Astrocyte (in vitro differentiated cells and primary cell): ENCODE measurements at places on chromosomes 7 and 10.

- no peak for DNase-seq
These were observed 286.6 kb upstream of the NRP1 start for GRCh38 chr10:33621101-33621500.

DNA sequence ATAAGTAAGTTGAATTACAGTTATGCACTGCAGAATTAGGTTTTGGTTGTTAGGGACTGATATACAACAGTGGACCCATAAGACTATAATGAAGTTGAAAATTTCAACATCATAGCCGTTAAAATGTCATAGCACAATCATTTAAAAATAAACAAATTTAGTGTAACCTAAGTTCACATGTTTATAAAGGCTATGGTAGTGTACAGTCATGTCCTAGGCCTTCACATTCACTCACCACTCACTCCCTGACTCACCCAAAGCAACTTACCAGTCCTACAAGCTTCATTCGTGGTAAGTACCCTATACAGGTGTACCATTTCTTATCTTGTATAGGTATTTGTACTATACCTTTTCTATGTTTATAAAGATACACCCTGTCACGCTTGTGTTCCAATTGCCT, 113.7 kb downstream of the RAB11FIP2 start:
- DNase-seq, result no peak

GRCh38 chr7:26167303-26167934, 15.4 kb downstream of the NFE2L3 start:
- DNase-seq, result no peak

DNA sequence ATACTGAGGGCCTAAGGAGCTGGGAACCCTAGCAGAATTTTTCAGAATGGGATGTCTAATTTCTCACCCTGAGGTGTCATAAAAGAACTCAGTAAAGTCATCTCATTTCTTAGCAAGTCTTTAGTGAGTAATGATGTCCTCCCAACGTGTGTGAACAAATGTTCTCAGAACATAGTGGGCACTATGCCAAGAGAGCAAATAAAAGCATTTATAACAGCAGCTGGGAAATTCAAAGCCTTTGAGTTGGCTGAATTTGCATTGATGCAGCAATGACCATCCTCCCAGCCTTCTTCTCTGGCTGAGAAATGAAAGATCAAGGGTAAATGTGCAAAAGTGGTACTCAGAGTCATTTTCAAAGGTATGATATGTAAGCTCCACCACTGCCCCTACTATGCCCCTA, 109.4 kb downstream of the FAM107B start:
- no peak for DNase-seq

DNA sequence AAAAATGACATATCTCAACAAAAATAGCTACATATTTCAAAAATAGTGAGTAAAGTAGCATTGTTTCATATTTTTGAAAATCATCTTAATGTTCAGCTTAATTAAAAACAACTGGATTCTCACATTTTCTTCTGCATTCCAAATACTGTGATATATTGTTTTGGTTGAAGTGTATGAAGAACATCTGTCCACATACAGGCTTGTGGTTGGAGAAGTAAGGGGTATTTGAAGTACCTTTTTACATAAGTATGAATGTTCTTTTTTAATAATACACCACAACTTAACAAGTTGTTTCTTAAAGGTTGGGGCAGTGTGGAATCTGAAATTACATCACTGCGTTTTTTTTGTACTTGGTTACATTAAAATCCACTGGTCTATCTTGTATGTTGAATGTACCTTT, 442.5 kb downstream of the KIF20B start:
- no peak for DNase-seq

GRCh38 chr7:80231707-80232106, 97.1 kb downstream of the GNAI1 start:
- peak; percentile 31 for DNase-seq

GRCh38 chr7:18494821-18495408, 634 bp upstream of the HDAC9 start:
- DNase-seq, result peak; percentile 78

- DNase-seq, result no peak
These were observed 905.5 kb downstream of the CNTNAP2 start for GRCh38 chr7:147022056-147022455.
